WTC11 (cell line): ENCODE measurements at places on chromosomes 12 and 14. TPM values are rescaled to one million over a fixed set of nuclear protein-coding genes. Genes with fewer than 3 reads are reported as not detected.

DNA sequence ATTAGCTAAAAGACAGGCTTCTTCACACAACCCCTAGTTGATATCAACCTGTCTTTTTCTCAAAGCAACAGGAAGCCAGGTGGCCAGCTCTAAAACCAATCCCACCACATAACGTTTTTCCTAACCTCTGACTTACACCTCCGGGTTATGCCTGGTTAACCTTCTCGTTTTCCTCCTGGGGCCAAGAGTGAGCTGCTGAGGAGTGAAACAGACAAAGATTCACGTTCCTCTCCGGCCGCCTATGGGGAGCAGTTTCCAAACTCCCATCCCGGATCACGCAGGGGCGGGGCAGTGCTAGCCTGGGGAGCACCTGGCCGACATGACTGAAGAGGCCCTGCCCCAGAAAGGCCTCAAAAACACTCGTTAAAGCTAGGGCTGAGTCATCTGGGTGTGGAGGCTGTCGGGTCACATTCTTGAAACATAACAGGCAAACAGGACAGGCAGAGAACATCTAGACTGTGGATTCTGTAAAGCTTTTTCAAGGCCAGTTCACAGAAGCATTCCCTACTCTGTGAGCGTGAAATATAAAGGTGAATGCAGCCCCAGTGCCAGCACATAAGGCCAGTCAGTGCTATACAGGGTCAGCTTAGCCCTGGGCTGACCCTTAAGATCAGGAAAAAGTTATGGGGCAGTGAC lies 25.9 kb upstream of the LGALS3 start:
- H3K4me3 ChIP-seq = peak overlapping the region; percentile 32
- peaks cover 36% of the 10 kb centered on the region for H3K4me1 ChIP-seq
- no peaks in the 10 kb centered on the region for H3K36me3 ChIP-seq
- DNase-seq = peak; percentile 77
- no peaks in the 10 kb centered on the region; the same call in 1 of the 2 replicates for H3K27me3 ChIP-seq

GRCh38 chr14:77825895-77826519 lies 26.1 kb downstream of the ADCK1 start:
- DNase-seq = no peak
- H3K4me1 ChIP-seq = no peaks in the 10 kb centered on the region
- H3K27me3 ChIP-seq = no peaks in the 10 kb centered on the region
- no peaks in the 10 kb centered on the region; the same call in 1 of the 2 replicates for H3K36me3 ChIP-seq

GRCh38 chr12:111214401-111214800 lies 154.5 kb downstream of the PHETA1 start:
- no peak overlapping the region for H3K4me3 ChIP-seq
- H3K36me3 ChIP-seq = no peaks in the 10 kb centered on the region
- H3K27ac ChIP-seq = no peak overlapping the region
- H3K27me3 ChIP-seq = no peaks in the 10 kb centered on the region
- peaks cover 5% of the 10 kb centered on the region for H3K4me1 ChIP-seq
- no peak for DNase-seq

GRCh38 chr14:24565766-24566165 lies 10.3 kb downstream of the CTSG start:
- H3K4me1 ChIP-seq = no peaks in the 10 kb centered on the region
- DNase-seq = no peak
- H3K27me3 ChIP-seq = peaks cover 11% of the 10 kb centered on the region
- H3K36me3 ChIP-seq = peaks cover 13% of the 10 kb centered on the region
- H3K4me3 ChIP-seq = no peak overlapping the region

- no peak for DNase-seq
- H3K36me3 ChIP-seq = peaks cover 4% of the 10 kb centered on the region
- H3K4me3 ChIP-seq = no peak overlapping the region
- H3K4me1 ChIP-seq = peaks cover 2% of the 10 kb centered on the region
These were observed 25.4 kb upstream of the CPM start for GRCh38 chr12:68958322-68958721.

The PPP1R1A gene
- 12.4 to 15.5 TPM (median 13.1 TPM) in 3 replicates for total RNA-seq

The SIX1 gene
- 0.21 to 0.59 TPM (median 0.30 TPM) in 3 replicates for total RNA-seq

The MYRFL gene
- total RNA-seq = 1.2 to 2.1 TPM (median 1.3 TPM) in 3 replicates
